ENCODE measurements at places on chromosomes 11 and 22. TPM values are rescaled to one million over a fixed set of nuclear protein-coding genes. Genes with fewer than 3 reads are reported as not detected.

The SC5D gene
- total RNA-seq: 28.6 TPM

The TRIM66 gene
- 3.6 TPM for total RNA-seq

The PDE3B gene
- 4.7 TPM for total RNA-seq

The MMP10 gene
- total RNA-seq: 0.19 TPM

The RAB6A gene
- 109 TPM for total RNA-seq

The FAM181B gene
- not detected for total RNA-seq

The ZP1 gene
- total RNA-seq: 1.9 TPM

The ACTN3 gene
- not detected for total RNA-seq

The LRRN4CL gene
- total RNA-seq: 8.5 TPM

The NLRP14 gene
- not detected for total RNA-seq

The PDE2A gene
- 3.6 TPM for total RNA-seq

The GAL3ST1 gene
- 0.56 TPM for total RNA-seq

The RPS6KB2 gene
- 28.5 TPM for total RNA-seq

The MRGPRE gene
- not detected for total RNA-seq

The CD6 gene
- not detected for total RNA-seq

The OR8G1 gene
- not detected for total RNA-seq

The ZBTB16 gene
- 58.3 TPM for total RNA-seq

All from cardiac ventricle fibroblast (primary cell).